ENCODE measurements at places on chromosomes 7 and 10.

GRCh38 chr7:91034459-91035368 is 229.5 kb upstream of the FZD1 start:
- DNase-seq: peak; percentile 54

DNA sequence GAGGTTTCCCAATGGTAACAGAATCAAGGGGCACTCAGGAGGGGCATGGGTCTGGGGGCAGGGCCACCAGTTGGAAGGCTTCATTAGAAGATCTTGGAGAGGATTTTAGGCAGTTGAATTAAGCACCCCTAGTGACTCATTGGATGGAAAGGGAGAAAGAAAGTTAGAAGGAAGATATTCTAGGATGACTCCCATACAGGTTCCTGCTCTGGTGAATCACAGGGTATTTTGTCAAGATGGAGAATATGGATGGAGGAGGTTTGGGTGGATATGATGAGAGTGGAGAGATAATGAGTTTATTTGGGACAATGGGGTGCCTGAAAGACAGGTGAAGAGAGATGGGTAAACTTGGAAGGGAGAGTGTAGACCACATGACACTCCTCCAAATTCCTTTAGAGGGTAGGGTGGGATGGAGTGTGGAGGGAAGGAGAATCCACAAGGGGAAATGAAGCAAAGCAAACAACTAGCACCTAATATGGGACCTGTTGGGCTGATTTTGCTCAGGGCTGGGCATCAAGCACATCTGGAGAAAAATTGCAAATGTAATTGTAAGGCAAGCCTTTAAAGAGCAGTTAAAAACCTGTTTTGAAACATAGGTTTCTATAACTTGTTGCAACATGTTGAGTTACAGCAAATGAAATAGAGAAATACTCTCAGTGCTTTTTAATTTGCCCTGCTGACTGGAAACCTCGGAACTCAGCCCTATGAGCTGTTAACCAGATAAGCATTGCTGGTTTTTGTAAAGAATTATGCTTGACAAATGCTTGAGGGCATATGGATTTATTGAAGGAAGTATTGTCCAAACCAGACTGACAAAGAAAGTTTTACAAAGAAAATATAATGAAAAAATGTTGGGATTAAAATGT is 2.9 kb upstream of the ENTPD7 start:
- no peak for DNase-seq

GRCh38 chr10:61316676-61317265 is 136.4 kb downstream of the TMEM26 start:
- DNase-seq: no peak

GRCh38 chr7:30321882-30322192 is 37.4 kb downstream of the ZNRF2 start:
- no peak for DNase-seq

GRCh38 chr7:121020249-121020988 is 31.9 kb downstream of the CPED1 start:
- no peak for DNase-seq

DNA sequence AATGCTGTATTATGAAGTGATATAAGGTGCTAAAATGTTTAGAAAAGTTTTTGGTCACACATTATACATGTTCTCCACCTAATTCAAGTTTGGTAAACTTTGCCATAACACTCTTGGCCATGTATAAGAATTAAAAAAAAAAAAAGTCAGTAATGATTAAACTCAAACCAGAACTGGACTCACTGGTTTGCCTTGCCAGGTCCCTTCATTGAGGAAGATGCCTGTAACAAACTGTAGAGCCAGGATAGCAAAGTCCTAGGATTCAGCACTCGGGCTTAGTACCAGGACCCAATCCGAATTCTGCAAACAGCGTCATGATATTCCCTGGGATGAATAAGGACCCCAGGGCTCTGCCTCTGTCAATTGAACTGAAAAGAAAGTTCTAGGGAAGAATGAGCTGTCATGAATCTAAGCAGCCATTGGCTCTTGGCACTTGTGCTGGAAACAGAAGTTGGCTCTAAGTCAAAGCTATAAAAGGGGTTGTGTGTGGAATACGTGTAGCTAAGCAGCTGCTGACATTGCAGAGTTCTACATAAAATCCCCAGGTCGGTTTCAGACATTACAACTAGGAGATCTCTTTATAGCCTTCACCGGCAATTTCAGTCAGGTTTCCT is 216.9 kb downstream of the C7orf25 start:
- no peak for DNase-seq

GRCh38 chr10:80492848-80493521 is 38.9 kb downstream of the TSPAN14 start:
- no peak for DNase-seq

DNA sequence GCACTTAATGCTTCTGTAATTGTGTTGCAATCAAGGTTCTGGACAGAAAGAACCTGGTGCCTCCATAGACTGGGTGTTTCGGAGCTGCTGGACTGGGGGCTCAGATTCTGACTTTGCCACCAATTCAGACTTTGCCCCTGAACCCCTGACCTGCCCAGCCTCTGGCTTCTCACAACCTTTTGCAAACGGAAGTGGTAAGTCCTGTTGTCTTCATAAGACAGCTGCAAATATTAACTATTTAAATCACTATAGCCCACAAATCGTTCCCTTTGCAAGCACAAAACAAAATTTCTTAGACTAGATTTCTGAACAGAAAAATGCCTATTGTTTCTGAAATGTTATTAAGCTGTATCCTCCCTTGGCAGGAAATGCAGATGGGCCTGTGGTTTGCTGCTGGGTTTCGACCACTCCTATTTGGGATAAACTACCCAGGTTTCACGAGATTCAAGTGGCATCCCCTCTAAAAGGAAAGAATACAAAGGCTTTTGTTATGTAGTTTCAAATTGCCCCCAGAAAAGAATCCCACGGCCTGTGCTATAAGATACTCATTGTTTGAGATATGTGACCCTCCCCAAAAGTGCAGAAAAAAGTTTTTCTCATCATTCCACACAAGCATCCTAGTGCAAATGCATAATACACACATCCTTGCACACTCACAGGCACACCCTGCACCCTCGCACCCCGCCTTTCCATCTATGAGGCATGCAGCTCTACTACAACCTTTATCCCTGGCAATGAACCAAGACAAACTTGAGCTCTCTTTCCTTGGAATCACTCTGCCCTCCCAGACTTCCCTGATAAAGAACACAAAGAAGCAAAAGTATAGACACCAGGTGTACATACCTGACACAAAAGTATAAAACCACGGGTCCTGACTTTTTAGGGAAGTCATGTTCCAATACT is 209.1 kb downstream of the PRPF18 start:
- no peak for DNase-seq

DNA sequence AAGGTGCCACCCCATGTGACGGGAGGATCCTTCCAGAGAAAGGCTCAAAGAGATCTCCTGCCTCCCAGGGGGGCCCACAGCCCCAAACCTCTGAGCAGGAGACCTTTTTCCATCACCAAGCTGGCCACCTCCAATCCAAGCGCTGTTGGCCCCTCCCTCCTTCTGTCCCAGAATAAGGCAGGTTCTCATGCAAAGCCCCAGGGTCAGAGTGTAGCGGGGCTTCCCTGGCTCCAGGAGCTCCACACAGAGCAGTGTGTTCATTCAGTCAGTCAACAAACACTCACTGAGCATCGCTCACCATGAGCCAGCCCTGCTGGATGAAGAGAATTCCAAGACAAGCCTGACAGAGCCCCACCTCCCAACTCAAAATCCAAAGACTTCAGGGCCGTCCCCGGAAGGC is 39.0 kb downstream of the TNRC18 start:
- DNase-seq: no peak

- DNase-seq: no peak
Observed at GRCh38 chr7:111740942-111741341, 178.7 kb upstream of the IMMP2L start.

- no peak for DNase-seq
Observed at GRCh38 chr10:25498645-25499044, 323.8 kb downstream of the GPR158 start.

GRCh38 chr7:155230169-155230593 is 67.5 kb upstream of the INSIG1 start:
- no peak for DNase-seq

- no peak for DNase-seq
Observed at GRCh38 chr10:15200626-15201025, 32.1 kb upstream of the NMT2 start.

DNA sequence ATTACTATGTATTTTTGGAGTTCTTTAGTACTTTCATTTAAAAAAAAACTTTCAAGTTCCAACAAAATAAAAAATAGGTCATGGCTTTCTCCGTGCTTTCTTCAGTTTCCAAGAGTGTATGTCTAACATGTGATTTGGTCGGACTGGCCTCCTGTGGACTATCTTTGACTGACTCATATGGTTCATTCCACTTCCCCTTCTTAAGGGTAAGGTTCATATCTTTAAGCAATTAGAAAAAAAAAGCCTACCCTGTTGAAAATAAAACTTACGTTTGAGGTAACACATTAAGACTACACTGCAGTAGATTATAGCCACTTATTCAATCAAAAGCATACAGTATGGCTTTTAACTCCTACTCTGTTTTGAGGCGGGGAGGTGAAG is 112.8 kb upstream of the AHR start:
- peak; percentile 49 for DNase-seq
